ENCODE measurements at places on chromosomes 2 and 18. TPM values are rescaled to one million over a fixed set of nuclear protein-coding genes. Genes with fewer than 3 reads are reported as not detected.

- DNase-seq = no peak
Observed at GRCh38 chr2:165618806-165619205, 149.3 kb downstream of the CSRNP3 start.

- DNase-seq = peak; percentile 50
Observed at GRCh38 chr2:210128961-210129360, 42.2 kb downstream of the KANSL1L start.

GRCh38 chr2:200741468-200742202, 70.1 kb upstream of the BZW1 start:
- DNase-seq = no peak

DNA sequence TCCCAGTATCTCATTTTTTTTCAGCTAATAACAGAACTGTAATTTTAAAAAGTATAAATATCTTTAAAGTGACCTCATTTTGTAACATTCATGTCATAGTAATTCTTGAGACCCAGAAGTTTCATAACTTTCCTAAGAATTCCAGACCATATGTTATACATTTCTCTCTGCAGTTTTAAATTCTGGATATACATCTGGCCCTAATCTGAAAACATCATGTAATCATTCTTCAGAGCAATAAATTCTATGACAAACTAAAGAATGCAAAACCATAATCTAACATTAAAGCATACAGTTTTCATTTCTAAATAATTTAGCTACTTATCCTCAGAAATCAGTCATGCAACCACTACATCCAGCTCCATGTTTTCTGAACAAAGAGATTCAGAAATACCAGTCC, 198.3 kb upstream of the SLC35G4 start:
- no peak for DNase-seq

DNA sequence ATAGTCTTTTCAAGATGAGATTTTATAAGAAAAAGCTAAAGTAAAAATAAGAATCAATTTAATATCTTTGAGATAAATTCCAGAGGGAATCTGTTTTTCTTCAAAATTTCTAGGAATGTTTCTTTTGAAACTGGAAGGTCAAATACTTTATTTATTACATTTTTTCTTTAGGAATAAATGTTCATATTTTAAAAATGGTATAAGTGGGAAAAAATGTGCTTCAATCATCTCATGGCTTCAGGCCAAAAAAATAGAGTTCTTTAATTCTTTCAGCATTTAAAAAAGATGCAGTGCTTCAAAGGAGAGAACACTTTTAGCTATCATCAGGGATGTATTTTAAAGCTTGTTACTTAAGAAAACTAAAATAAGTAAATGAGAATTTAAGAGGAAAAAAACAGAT, 110.6 kb downstream of the NEB start:
- no peak for DNase-seq

GRCh38 chr2:73933194-73933593, 6.5 kb downstream of the DGUOK start:
- DNase-seq = no peak

DNA sequence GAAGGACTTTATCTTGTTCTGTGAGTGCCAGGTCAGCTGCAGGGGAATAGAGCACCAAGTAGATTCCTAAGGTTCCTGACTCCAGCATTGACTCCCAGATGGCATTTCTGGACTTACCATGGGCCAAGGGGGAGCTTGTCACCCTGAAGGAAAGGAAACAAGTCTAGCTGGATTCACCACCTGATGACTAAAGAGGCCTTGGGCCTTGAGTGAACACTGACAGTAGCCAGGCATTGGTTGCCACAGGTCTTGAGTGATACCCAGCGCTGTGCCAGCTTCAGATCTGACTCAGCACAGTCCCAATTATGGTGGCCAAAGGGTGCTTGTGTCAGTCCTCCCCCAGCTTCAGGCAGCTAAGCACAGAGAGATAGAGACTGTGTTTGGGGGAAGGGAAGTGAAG, 40.1 kb upstream of the CAPN13 start:
- no peak for DNase-seq

DNA sequence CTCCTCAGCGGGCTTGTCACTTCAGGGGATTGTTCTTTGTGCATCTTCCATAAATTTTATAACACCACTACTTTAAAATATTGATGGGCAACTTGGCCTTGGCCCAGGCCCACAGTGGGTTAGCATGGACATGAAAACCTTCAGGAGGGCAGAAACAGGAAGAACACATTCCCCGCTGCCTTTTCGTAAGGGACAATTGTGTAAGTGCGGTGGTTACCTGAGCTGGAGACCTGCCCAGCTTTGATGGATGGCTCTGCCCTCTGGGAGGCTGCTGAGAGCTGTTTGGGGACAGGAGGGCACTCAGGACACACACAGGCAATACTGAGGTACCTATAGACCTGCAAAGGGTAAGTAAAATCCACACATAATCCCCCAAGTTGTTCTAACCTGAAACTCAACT, 46.8 kb downstream of the FECH start:
- DNase-seq = peak; percentile 77

MOGAT1 gene
- 10.2 TPM for total RNA-seq
